ENCODE measurements at places on chromosomes 16 and 17. TPM values are rescaled to one million over a fixed set of nuclear protein-coding genes. Genes with fewer than 3 reads are reported as not detected.

TRPV2 gene
- total RNA-seq = 35.9 TPM

SYT17 gene
- total RNA-seq = 0.53 TPM

CRHR1 gene
- not detected for total RNA-seq

NF1 gene
- 53.9 TPM for total RNA-seq

TLCD3B gene
- total RNA-seq = 0.13 TPM

ZFPM1 gene
- 4.7 TPM for total RNA-seq

Measured in thoracic aorta endothelial cell (primary cell).